ENCODE measurements at places on chromosomes 4 and X.

- DNase-seq: no peak
Measured at GRCh38 chr4:70544279-70544868, 26.0 kb downstream of the AMTN start.

DNA sequence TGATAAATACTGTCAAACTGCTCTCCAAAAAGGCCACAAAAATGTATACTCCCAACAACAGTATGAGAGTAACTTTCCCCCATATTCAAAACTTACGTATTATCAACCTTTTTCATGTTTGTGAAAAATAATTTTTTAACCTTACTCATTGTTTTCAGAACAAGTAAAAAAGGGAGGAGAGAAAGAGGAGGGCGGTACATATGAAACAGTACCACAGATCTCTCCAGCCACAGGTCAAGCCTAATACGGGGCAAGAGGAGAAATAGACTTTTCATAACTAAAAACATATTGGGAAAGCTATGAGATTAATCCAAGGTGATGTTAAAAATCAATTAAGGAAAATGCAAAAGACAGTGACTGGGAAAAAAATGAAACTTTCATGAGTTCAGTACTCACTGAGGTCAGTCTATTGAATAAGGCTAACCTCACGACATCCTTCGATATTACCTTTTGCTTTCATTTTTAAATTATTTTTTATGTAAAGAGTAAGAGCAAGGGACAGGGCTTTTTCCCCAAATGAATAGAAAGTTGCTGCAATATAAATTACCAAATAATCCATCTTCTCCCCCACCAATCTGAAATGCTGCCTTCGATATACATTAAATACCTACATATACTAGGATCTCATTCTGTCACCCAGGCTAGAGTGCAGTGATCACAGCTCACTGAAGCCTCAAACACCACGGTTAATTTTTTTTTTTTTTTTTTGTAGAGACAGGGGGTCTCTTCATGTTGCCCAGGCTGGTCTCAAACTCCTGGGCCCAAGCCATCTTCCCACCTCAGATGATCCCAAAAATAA lies 25.3 kb downstream of the FBXW7 start:
- DNase-seq: no peak

- DNase-seq: no peak
Measured at GRCh38 chrX:53357799-53358530, 64.5 kb downstream of the SMC1A start.

DNA sequence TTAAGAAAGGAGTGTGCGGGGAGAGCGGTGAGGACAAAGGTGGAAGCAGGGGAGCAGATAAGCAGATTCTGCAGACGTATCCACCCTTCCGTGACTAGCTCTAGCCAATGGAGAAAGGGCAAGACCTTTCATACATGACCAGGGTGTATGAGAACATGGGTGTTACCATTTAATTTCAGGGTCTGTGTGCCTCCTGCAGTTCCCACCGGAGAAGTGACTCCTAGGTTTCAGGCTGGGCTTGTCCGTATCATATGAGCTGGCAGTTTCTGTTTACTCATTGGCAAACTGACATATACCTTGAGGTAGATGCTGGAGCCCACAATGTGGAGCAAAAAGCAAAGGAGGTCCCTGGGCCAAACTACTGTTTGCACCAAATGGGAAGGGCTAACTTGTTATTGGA lies 6.8 kb downstream of the RBM47 start:
- no peak for DNase-seq

DNA sequence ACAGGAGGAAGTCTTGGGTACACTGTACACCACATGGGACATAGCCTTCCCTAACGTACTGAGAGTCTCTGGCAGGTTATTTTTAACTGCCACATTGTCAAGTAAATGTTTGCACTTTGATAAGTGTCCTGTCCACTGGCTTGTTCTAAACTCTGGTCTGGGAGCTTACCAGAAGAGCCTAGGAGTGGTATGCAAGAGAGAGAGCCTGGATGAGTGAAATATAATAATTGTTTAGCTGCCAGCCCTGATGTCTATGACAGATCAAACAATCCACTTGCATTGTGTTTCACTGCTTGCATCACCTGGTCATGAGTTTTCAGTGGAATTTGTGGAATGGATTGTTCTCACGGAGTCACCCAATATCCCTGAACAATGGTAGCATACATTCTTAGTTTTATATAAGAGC lies 91.6 kb downstream of the SHROOM3 start:
- no peak for DNase-seq

DNA sequence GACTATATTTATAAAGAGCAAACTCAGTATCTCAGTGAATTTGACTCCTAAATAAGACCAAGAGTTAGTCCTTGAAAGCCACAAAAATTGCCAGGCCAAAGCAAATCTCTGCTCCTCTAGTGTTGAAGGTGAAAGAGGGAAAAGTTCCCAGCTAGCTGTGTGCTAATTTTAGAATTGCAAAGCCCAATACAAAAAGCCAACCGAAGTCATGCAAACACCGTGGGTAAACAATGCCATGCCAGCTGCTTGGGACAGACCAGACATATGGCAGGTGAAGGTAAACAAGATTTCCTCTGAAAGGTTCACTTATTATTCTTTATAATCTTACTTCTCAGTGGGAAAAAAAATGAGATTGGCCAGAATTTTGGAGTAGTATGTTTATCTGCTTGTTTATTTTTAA lies 80.5 kb upstream of the LNX1 start:
- no peak for DNase-seq

All from T-helper 17 cell (primary cell).